ENCODE measurements at places on chromosomes 11 and 22. TPM values are rescaled to one million over a fixed set of nuclear protein-coding genes. Genes with fewer than 3 reads are reported as not detected.
A peak's percentile ranks its signal among the peaks of the same experiment; 100 is the strongest.

- DNase-seq, result no peak
- no peak overlapping the region for H3K4me3 ChIP-seq
- H3K4me1 ChIP-seq, result peaks cover 10% of the 10 kb centered on the region
- no peak overlapping the region for H3K27ac ChIP-seq
Observed at GRCh38 chr11:115930886-115931547, 426.8 kb upstream of the CADM1 start.

- DNase-seq, result no peak
- no peaks in the 10 kb centered on the region for H3K36me3 ChIP-seq
- no peak overlapping the region for H3K27ac ChIP-seq
- H3K4me1 ChIP-seq, result no peaks in the 10 kb centered on the region
- H3K27me3 ChIP-seq, result no peaks in the 10 kb centered on the region
- H3K4me3 ChIP-seq, result peak overlapping the region; percentile 22
Observed at GRCh38 chr11:99069856-99070444, 49.2 kb downstream of the CNTN5 start.

DNA sequence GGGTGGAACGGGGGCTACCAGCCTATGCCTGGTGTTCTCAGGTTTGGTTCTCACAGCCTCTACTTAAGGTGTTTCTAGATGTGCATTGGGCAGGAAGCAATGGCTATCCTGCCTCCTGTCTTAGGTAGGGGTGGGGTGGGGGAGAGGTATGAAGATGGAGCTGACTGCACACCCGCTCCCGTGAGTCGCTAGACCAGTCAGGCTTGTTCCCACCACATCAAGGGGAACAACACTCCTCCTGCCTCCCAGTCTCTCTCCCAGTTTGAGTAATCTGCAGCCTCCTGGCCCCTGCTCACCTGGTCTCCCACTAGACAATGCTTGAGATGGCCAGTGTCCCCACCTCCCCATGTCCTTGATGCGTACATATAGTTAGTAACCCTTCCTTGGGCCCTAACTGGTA, 79.3 kb upstream of the TENM4 start:
- no peaks in the 10 kb centered on the region for H3K4me1 ChIP-seq
- no peak overlapping the region for H3K4me3 ChIP-seq

DNA sequence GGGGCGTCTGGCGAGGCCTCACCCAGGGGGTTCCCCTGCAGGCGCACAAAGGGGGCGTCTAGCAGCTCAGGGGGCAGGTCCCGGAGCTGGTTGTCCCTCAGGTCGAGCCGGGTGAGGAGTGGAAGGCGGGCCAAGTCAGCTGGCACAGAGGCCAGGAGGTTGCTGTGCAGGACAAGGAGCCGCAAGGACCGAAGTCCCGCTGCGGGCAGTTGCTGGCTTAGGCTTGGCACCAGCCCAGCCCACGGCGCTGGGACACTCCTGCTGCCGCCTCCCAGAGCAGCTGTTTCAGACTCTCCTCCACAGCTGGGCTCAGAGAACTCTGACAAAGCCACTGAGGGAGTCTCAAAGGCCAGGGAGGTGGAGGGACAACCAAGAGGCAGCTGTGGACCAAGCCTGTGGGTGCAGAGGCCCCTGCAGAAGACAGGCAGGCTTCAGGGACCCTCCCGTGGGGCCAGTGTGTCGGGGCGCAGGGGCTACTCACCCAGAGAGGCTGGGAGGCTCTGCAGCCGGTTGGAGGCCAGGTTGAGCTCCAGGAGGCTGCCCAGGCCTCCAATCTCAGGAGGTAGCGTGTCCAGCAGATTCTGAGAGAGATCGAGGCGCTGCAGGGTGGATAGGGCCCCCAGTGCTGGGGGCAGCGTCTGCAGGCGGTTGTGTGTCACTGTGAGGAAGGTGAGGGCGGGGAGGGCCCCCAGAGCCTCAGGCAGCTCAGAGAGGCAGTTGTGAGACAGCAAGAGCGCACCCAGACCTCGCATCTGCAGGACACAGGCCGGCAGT, 2.2 kb downstream of the PIDD1 start:
- H3K36me3 ChIP-seq, result no peaks in the 10 kb centered on the region
- no peak overlapping the region for H3K4me3 ChIP-seq
- DNase-seq, result no peak
- no peaks in the 10 kb centered on the region for H3K27me3 ChIP-seq

- no peaks in the 10 kb centered on the region for H3K27me3 ChIP-seq
- no peak overlapping the region for H3K4me3 ChIP-seq
- peaks cover 21% of the 10 kb centered on the region for H3K36me3 ChIP-seq
- H3K4me1 ChIP-seq, result no peaks in the 10 kb centered on the region
- no peak overlapping the region for H3K27ac ChIP-seq
- DNase-seq, result no peak
Observed at GRCh38 chr11:68399916-68400315, 60.6 kb upstream of the PPP6R3 start.

DNA sequence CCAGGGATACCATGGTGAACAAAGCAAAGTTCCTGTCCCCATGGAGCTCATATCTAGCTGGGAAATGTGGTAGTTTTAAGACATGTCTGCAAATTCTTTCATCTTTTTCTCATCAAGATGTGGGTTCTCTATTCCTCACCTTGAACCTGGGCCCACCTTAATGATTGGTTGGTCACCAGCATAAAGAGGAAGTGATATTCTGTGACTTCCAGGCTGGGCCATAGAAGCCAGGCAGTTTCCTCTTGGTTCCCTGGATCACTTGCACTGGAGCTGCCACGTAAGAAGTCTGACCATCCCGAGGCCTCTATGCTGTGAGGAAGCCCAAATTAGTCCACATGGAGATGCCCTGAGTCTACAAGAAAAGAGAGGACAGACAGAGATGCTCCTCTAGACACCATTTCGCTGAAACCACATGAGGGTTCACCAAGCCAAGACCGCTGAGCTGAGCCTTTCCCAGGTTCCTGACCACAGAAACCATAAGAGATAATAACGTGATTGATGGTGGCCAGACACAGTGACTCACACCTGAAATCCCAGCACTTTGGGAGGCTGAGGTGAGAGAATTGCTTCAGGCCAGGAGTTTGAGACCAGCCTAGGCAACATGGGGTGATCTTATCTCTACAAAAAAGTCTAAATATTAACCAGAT, 119.5 kb upstream of the ISX start:
- H3K4me1 ChIP-seq, result no peaks in the 10 kb centered on the region
- no peak overlapping the region for H3K4me3 ChIP-seq
- no peaks in the 10 kb centered on the region for H3K27me3 ChIP-seq
- H3K27ac ChIP-seq, result no peak overlapping the region

DNA sequence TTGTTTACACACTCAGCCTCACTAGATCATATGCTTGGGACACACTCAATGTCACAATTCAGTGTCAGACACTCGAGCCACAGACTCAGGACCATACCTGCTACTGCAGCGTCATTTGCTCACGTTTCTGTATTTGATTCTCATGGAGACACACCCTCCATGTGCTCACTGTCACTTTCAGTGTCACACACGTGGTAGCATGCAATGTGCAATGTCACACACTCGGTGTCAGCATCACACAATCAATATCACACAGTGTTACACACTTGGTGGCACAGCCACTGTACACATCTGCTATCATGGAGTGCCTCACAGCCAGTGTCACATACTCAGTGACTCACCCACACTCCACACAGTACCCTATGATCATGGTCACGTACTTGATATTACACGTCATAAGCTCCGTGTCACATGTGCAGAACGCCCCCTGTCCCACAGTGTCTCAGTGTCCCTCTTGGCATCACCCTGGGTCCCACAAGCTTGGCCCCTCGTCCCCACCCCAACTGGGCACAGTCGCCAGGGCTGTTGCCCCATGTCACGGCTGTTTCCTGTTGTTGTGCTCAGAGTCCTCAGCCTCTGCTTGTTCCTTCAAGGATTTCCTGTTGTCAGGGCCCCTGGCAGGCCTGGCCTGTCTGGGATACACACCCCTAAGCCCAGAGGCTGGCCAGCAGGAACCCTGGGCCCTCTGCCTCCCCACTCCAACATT, 49.6 kb downstream of the PDE2A start:
- H3K27me3 ChIP-seq, result peaks cover 4% of the 10 kb centered on the region
- no peaks in the 10 kb centered on the region for H3K4me1 ChIP-seq
- DNase-seq, result no peak
- H3K4me3 ChIP-seq, result no peak overlapping the region
- no peak overlapping the region for H3K27ac ChIP-seq
- no peaks in the 10 kb centered on the region for H3K36me3 ChIP-seq

GRCh38 chr22:40128989-40129388, 48.7 kb upstream of the TNRC6B start:
- H3K27ac ChIP-seq, result no peak overlapping the region
- no peak for DNase-seq
- H3K4me1 ChIP-seq, result no peaks in the 10 kb centered on the region
- H3K36me3 ChIP-seq, result no peaks in the 10 kb centered on the region
- H3K27me3 ChIP-seq, result no peaks in the 10 kb centered on the region
- H3K4me3 ChIP-seq, result no peak overlapping the region

DNA sequence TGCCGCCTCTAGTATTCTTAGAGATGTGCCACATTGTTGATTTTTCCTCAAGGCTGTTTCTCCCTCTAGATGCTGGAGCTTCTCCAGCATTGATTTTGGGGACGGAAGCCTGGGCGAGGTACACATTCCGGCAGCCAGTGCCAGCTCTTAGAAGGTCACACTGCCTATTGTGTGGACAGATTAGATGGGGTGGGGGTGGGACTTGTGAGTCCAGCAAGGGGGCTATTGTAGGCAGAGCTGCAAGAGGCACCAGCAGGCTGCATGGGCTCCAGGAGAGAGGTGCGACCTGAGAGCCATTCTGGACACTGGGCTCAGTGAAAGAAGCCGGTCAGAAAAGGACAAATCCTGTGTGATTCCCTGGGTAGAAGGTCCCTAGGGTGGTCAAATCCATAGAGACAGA, 12.4 kb downstream of the C11orf21 start:
- H3K4me3 ChIP-seq, result no peak overlapping the region
- no peak for DNase-seq
- no peak overlapping the region for H3K27ac ChIP-seq
- H3K4me1 ChIP-seq, result peaks cover 9% of the 10 kb centered on the region

DNA sequence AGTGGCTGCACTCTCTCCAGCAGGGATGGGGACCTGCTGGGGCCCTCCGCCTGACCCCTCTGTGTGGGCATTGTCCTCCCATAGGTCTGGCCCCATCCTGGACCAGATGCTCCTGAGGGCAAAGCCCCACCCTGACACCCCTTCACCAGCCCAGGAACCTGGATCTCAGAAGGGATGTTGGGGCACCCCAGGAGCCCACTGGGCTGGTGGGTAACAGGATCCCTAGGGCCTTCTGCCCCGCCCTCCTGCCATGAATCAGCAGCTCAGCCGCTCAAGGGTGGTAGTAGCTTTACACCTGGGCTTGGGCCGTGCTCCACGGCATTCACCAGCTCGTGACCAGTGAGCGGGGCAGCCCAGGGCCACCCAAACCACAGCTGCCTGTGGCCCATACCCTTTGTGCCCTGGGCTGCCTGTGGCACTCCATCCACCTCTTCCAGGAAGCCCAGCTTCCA, 1.0 kb upstream of the MAPK12 start:
- no peak overlapping the region for H3K27ac ChIP-seq
- peaks cover 22% of the 10 kb centered on the region for H3K27me3 ChIP-seq
- no peak overlapping the region for H3K4me3 ChIP-seq

DNA sequence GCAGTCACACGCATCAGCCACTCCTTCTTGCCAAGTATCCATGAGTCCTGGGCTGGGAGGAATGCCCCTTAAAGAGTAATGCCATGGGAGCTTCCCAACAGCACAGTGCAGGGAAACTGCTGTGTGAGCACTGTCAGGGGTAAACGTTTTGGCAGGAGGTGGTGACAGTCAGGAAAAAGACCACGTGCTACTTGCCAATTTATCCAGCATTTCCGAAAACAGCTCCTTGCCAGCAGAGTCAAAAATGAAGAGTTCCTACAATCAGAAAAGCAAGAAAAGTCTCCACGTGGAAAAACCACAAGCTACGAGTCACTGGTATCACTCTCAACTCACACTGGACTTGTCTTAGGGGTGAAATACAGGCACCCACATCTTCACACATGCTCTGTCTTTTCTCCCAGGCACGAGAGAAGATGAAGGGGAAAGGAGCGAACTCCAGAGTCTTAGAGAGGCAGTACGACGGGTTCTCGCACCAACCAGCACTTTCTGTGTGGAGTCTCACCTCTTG, 9.9 kb downstream of the IFT27 start:
- no peak for DNase-seq
- H3K36me3 ChIP-seq, result no peaks in the 10 kb centered on the region
- no peaks in the 10 kb centered on the region for H3K4me1 ChIP-seq
- H3K27ac ChIP-seq, result no peak overlapping the region

GRCh38 chr11:124454552-124454951, 9.1 kb upstream of the OR8B8 start:
- H3K4me3 ChIP-seq, result no peak overlapping the region
- H3K27me3 ChIP-seq, result no peaks in the 10 kb centered on the region
- DNase-seq, result no peak
- no peaks in the 10 kb centered on the region for H3K4me1 ChIP-seq

GRCh38 chr22:50056214-50056972, 1.7 kb downstream of the TTLL8 start:
- no peaks in the 10 kb centered on the region for H3K4me1 ChIP-seq
- H3K27me3 ChIP-seq, result peaks cover 18% of the 10 kb centered on the region
- no peak overlapping the region for H3K4me3 ChIP-seq
- H3K36me3 ChIP-seq, result no peaks in the 10 kb centered on the region
- H3K27ac ChIP-seq, result no peak overlapping the region

- peaks cover 71% of the 10 kb centered on the region for H3K4me1 ChIP-seq
- no peaks in the 10 kb centered on the region for H3K36me3 ChIP-seq
- DNase-seq, result no peak
Observed at GRCh38 chr11:96154802-96155520, 188.0 kb downstream of the MAML2 start.

GRCh38 chr11:108551651-108552462, 41.7 kb downstream of the EXPH5 start:
- DNase-seq, result no peak
- H3K4me3 ChIP-seq, result no peak overlapping the region
- H3K27ac ChIP-seq, result no peak overlapping the region
- H3K27me3 ChIP-seq, result no peaks in the 10 kb centered on the region
- no peaks in the 10 kb centered on the region for H3K36me3 ChIP-seq
- no peaks in the 10 kb centered on the region for H3K4me1 ChIP-seq

GRCh38 chr11:102850973-102851745, 7.8 kb upstream of the MMP3 start:
- no peaks in the 10 kb centered on the region for H3K36me3 ChIP-seq
- H3K4me1 ChIP-seq, result peaks cover 12% of the 10 kb centered on the region
- H3K27ac ChIP-seq, result no peak overlapping the region
- H3K4me3 ChIP-seq, result no peak overlapping the region
- DNase-seq, result peak; percentile 31

Gene ADAMTS15
- total RNA-seq, result 1.2 TPM

Gene RTN4RL2
- not detected for total RNA-seq

Gene GNB1L
- 12.2 TPM for total RNA-seq

Gene OR52N4
- total RNA-seq, result not detected

Gene OR4A16
- not detected for total RNA-seq

Gene RIC3
- total RNA-seq, result not detected

Gene CHRM1
- not detected for total RNA-seq

Data from SJSA1 (cell line).